ENCODE measurements at places on chromosomes 13 and 19. TPM values are rescaled to one million over a fixed set of nuclear protein-coding genes. Genes with fewer than 3 reads are reported as not detected.
A peak's percentile ranks its signal among the peaks of the same experiment; 100 is the strongest.

DNA sequence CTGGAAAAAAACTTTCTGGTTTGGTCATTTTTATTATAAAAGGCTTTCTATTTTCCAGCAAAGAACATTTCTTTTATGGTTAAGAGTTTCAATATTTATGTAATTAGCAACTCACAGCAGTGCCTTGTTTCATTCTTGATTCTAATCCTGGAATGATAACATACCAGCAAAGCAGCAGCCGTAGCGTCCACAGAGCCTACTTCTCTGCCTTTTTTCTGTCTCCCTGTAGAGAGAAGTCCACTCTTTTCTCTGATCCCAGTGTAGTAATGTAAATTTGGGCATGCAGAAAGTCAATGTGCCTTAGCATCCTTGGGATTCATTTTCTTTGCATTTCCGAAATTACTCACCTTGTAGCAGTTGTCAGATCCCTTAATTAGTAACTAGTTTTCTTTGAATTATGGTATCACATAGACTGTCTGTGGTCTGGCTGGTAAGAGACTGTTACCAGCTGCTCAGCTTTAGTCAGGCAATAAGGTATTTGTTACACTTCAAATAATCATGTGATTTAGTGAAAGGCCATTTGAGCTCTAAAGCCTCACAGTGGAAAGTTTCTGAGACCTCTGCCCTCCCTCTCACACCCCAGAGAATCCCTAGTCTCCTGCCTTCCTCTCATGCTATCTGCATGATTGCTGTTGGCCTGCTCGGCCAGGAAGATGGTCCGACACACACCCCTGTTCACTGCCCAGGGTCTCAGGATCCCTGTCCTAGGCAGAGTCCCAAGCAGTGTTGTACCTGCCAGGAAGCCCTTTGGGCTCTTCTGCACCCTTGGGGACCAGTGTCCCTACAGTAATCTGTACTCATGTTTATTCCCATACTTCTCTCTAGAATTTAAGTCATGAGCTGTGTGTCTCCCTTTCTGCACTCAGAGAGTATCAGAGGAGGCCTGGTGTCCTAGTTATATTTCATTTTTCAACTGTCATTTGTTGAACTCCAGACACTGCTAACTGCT lies 86.3 kb downstream of the LRCH1 start:
- no peaks in the 10 kb centered on the region for H3K36me3 ChIP-seq
- H3K4me3 ChIP-seq = no peak overlapping the region
- no peak for DNase-seq
- peak overlapping the region; percentile 28 for H3K27ac ChIP-seq
- H3K27me3 ChIP-seq = no peaks in the 10 kb centered on the region
- H3K4me1 ChIP-seq = peaks cover 48% of the 10 kb centered on the region

DNA sequence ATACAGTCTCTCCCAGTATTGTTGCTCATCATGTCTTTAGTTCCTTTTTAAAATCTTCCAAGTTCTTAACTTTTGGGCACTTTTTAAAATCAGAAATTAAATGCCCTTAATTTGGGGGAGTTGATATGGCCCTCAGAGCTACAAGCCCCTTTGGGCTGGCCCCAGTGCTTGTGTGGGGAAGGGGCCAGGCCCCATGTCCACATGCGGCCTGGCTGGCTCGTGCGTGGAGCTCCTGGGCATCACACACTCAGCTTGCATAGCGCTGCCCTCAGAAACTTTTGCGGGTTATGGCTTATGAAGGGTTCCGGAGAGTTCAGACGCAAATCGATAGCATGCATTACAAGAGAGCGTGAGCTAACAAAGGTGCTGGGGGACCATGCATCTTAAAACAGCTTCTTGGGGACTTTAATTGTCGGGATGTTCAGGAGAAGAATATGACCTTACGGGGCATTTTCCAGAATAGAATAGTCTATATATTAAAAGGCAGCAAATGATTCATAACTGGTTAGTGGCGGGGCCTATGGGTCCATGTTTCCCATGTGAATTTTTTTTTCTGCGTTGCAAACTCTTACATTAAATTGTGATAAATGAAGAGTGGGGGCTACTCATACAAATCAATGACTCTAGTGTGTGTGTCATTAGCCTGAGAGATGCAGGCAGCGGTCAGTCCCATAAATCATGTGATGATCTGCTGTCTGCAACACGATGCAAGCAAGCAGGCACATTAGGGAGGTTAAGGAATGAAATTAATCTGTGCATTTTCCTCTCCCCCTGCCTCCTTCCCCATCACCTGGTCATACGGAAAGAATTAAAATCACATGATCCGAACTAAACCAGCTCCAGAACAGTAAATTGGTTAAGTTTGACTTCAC lies 185.8 kb upstream of the TSHZ3 start:
- H3K27ac ChIP-seq = no peak overlapping the region
- no peaks in the 10 kb centered on the region for H3K36me3 ChIP-seq
- H3K4me3 ChIP-seq = no peak overlapping the region
- no peaks in the 10 kb centered on the region for H3K27me3 ChIP-seq

DNA sequence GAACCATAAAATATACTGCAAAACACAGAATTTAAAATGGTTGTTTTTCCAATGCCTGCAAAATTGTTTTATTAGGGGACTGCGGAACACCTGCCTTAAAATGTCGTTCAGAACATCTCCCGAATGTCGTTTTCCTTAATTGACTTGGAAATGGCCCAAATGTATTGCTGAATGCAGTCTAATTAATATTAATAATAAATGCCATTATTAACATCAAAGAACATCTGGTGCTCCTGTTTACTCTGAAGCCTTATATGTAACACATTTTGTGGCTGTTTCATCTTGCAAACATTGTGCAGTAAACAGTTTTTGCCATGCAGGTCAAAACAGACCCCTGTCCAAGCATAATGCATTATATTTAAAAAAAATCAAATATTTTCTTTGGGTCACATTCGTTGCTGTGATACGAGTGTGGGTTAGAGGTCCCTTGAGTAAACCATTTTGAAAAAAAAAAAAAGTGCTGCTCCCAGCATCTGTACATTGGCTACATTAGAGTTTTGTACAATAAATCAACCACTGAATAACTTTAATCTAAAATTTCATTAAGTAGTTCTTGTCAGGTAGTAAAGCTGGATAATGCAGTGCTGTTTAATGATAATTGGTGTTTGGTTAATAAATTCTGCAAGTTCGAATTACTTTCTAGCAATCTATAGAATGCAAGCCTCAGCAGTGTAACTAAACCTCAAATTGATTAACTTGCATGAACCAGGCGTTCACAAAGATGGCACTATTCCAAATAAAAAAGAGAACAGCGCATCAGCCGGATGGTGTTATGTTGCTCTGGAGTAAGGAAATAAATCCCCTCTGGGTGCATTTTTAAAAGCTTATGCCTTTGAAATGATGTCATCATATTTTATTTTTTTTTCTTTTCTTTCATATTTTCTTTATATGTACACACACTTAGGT lies 140.2 kb downstream of the ZNF536 start:
- DNase-seq = no peak
- H3K4me3 ChIP-seq = no peak overlapping the region
- H3K36me3 ChIP-seq = no peaks in the 10 kb centered on the region

GRCh38 chr19:14821937-14822336 lies 13.0 kb downstream of the OR7A5 start:
- H3K4me1 ChIP-seq = no peaks in the 10 kb centered on the region
- peaks cover 12% of the 10 kb centered on the region for H3K27me3 ChIP-seq
- H3K4me3 ChIP-seq = no peak overlapping the region
- no peak for DNase-seq
- H3K27ac ChIP-seq = no peak overlapping the region
- H3K36me3 ChIP-seq = no peaks in the 10 kb centered on the region

DNA sequence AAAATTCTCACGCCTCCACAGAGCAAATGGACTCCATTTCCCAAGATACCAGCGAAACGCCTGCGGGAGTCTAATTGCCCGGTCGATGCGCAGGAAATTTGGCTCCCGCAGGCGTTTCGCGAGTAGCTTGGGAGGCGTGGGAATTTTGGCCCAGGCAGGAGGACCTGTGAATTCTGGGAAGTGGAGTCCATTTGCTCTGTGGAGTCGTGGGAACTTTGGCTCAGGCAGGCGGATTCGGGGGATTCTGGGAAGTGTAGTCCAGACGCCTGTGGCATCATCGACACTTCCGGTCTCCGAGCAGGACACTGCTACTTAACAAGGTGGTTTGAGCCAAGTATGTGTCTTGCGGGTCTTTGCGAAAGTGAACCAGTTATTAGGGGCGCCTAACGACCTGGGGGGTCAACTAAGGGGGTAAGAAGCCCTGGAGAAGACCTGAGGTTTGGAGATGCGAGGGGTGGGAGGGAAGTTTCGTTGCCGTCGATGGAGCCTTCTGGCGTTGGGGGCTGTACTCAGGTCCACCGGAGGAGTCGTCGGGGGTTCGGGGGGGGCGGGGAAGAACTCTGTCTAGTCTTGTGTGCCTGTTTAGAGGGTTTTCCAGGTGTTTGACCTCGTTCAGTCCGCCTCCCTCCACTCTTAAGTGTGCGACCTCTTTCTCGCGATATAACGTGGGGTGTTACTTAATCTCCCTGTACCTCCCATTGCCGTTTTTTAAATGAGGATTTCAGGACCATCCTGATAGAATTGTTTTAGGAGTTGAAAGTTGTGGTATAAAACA lies at the start of gene ZNF155:
Gene ZNF155 (plus strand): TSS at position 277 of the 775 bp plus-strand sequence. CDS start 4,356 bp downstream, outside the sequence.
- H3K36me3 ChIP-seq = peaks cover 10% of the 10 kb centered on the region
- DNase-seq = peak; percentile 91
- H3K27me3 ChIP-seq = no peaks in the 10 kb centered on the region
- H3K4me3 ChIP-seq = peak within 1 kb of the TSS; percentile 87
- peaks cover 13% of the 10 kb centered on the region for H3K4me1 ChIP-seq

DNA sequence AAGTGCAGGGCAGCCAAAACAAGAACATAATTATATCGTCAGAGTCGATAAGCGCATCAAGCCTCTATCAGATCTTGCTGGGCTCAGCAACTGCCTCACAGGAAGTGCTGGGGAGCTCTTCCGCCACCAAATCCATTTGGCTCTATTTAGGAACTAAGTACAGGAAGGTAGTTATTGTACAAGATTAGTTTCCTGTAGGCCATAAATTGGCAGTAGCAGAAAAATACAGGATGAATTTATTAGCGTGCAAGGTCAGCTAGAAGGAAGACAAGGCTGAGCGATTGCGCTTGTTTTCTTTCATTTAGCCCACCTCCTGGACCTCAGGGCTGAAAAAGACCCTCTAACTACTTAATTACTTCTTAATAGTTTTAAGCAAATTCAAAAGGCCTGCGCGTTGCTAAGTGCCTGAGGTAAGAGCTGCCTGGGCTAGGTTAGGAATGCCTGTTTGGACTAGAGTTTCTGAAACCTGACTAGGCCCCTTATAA lies 118.5 kb downstream of the IRS2 start:
- no peaks in the 10 kb centered on the region for H3K4me1 ChIP-seq
- no peaks in the 10 kb centered on the region for H3K36me3 ChIP-seq
- H3K27me3 ChIP-seq = no peaks in the 10 kb centered on the region
- no peak for DNase-seq

The CLEC17A gene
- not detected for total RNA-seq

DNA sequence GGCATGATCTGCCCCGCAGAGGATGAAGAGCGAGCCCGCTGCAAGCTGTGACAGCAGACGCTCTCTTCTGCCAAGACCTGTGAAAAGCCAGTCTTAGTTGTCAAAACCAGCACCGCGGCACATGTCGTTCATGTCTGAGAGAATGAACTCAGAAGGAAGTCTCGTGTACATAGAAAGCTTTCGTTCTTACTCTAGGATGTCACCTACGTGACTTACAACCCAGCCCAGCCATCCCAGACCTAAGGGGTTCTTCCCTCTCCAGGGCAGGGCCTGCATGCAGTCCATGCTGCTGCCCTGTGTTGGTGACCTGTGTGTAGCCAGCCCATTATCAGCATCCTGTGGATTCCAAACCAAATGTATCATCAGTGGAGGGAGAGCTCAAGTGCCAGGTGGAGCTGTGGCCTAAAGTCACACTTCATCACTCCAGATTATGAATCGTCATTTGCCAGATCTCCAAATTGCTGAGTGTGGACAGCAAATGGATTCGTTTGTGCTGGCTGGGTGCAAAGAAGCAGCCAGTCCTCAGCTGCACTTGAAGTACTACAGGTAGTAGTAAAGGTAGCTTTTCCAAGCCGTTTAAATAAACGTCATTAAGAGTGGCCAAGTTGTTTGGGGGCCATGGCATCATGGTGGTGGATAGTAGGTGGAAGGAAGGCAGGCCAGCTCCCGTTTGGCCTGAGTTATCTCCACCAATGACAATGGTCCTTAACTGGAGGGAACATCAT lies 73.9 kb upstream of the GPR183 start:
- H3K27ac ChIP-seq = no peak overlapping the region
- peaks cover 8% of the 10 kb centered on the region for H3K4me1 ChIP-seq
- no peak overlapping the region for H3K4me3 ChIP-seq
- DNase-seq = no peak

DNA sequence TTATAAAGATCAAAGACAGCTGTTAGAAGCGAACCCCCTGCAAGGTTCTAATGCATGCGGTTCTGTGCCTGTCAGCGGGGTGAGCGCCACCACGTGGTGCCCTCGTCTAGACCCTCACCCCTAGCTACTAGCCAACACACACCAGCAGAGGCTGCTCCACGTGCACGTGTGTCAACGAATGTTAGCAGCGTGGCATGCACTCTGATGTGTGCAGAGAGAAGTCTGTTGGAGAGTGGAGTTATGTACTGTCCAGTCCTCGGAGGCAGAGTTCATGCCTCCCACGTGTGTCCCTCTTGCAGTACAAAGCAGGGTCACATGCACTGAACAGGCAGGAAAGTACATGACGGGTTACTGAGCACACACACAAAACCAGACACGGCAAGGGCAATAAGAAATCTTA lies 75.0 kb upstream of the SLC15A1 start:
- H3K4me3 ChIP-seq = no peak overlapping the region
- H3K36me3 ChIP-seq = no peaks in the 10 kb centered on the region
- H3K27ac ChIP-seq = no peak overlapping the region
- DNase-seq = no peak
- H3K4me1 ChIP-seq = peaks cover 3% of the 10 kb centered on the region

The STRN4 gene
- 242 TPM for total RNA-seq

GRCh38 chr13:31069808-31070534 lies 91.7 kb downstream of the HSPH1 start:
- H3K27ac ChIP-seq = no peak overlapping the region
- H3K4me3 ChIP-seq = no peak overlapping the region
- H3K36me3 ChIP-seq = no peaks in the 10 kb centered on the region
- H3K27me3 ChIP-seq = no peaks in the 10 kb centered on the region

DNA sequence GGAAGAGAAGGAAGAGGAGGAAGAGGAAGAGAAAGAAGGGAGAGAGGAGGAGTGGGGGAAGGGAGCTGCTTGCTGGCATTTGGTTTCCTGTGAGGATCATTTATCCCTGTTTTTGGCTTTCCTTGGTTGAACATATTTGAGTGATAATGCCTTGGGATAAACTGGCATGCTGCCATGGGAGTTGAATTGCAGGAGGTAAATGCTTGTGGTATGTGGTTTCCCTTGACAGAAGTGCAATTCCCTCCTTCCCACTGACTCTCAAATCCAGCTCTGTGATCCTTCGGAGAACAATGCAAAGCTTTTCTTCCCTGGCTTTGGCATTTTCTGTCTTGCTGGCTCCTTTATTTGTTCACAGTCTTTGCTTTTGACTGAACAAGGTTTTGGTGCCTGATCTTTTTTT lies 27.2 kb upstream of the CBY2 start:
- no peak for DNase-seq
- no peaks in the 10 kb centered on the region for H3K27me3 ChIP-seq
- H3K4me1 ChIP-seq = no peaks in the 10 kb centered on the region

GRCh38 chr19:57620673-57621348 lies 6.8 kb downstream of the ZNF134 start:
- H3K36me3 ChIP-seq = peaks cover 82% of the 10 kb centered on the region
- no peak overlapping the region for H3K4me3 ChIP-seq
- H3K27me3 ChIP-seq = no peaks in the 10 kb centered on the region
- no peaks in the 10 kb centered on the region for H3K4me1 ChIP-seq
- DNase-seq = no peak
